ENCODE measurements at places on chromosomes 6 and 20.

DNA sequence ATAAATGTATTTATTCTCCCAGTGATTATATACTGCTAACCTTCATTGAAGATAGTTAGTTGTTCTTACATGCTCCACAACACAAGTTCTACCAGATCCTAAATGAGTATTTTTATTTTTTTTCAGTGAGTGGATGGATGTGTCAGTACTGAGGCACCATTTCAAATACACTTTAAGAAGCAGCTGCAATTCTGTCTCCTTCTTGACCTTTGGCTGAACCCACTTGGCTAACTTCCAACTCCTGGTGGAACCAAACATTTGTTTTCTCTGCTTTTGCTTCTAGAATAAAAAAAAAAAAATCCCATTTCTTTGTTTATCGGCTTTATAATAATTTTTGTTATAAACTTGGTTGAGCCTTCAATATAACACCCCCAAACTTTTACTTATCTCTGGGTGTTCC lies 458.3 kb upstream of the MAP3K7 start:
- no peak for DNase-seq

DNA sequence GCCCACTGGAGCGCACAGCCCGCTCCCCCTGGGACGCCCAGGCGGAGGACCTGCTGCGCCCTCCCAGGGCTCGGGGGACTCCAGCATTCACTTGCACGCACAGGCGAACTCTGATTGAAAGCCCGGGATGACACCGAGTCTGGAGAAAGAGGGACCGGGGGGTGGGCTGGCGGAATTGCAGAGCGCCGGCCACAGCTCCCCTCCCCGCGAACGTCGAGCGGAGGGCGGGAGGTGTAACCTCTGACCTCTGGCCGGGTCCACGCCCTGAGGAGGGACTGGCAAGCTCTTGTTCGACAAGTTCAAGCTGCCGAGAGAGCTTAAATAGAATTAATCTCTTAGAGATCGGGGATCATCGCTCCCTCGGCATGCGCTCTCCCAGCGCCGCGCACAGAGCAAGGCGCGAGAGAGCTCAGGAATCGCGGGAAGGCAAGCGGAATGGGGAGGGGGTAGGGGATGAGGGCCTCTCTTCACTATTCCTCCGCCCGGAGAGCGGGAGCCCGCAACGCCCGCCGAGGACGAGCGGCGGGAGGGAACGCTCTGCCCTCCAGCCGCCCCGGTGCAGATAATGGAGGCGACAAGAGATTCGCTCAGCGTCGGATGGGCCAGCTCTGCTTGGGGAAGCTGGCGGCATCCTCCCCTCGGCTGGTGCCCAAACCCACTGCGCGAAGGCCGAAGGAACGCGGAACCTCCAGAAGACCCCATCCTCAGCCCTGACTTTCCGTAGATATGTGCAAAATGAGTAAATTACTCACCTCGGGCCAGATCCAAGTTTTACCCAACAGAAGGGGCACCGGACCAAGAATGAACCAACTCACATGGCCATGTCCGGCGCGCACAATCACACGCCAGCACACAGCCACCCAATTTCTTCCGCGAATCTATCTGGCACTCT lies 761 bp upstream of the NR2E1 start:
- no peak for DNase-seq

- DNase-seq: no peak
These were observed 55.8 kb downstream of the CEP43 start for GRCh38 chr6:167054987-167055386.

GRCh38 chr20:47956268-47956995 lies 171.2 kb upstream of the SULF2 start:
- DNase-seq: no peak

DNA sequence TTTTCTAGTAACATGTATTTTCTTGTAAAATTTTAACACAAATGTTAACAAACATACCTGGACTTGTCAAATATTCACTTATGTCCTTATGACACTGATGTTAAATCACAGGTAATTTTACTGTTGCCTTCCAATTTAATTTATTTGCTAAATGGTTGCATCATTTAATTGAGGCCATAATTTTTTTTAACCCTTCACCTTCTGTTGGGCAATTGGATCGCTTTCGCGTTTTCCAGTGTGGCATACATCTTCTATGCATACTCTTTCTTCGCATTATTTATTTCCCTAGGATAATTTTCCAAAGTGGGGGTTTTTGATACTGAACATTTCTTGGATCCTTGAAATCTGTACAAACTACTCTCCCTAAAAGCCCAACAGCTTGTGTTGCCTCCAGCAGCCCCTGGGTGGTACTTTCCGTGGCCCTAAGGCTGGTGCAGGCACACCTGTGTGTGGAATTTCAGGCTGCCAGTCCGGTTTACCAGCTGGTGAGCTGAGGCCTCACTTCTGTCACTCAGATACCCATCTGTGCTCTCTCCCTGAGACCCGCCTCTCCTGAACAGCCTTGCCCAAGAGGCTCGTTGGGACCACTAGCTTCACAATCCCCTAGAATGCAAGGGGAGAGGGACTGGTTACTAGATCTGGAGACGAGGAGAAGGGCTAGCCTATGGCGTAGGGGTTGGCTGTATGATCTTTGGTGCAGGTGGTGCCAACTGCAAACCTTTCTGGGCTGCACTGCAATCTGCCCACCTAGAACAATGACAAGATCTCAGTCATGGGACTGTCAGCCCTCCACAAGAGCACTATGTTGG lies 11.2 kb upstream of the C20orf144 start:
- no peak for DNase-seq

GRCh38 chr6:163954088-163954775 lies 539.7 kb downstream of the QKI start:
- no peak for DNase-seq

DNA sequence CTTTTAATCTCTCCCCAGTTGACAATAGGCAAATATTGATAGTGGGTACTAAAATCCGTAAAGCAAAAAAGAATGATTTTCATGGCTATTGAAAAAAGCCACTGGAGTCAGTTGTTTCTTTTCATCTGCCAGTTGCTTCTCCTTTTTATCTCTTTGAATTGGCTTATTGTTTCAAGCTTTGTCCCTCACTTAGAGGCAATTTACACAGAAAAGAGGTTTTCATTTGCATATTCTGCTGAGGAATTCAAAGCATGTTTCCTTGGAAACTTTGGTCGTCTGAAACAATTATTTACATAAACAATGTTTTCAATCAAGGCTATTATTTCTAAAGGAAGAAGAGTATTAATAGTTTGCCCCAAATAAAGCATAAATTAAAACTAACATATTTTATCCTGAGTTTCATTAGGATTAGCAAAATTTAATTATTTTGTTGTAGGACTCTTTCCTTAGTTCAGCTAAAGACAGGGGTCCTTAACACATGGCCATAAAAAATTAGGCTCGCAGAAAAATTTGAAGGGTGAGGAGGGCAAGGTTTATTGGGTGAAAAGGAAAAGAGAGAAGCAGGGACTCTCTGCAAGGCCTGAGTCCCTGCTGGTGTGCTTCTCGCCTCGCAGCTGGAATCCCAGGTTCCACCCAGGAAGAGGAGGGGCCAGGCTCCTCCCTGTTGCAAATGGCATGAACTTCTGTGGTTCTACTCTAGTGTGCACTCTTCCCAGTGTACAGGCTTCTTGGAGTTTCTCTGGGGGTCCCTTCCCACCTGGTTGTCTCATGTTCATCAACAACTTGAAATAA lies 138.8 kb upstream of the LAMA2 start:
- no peak for DNase-seq

GRCh38 chr6:136501514-136501913 lies 48.7 kb downstream of the MAP7 start:
- DNase-seq: no peak

DNA sequence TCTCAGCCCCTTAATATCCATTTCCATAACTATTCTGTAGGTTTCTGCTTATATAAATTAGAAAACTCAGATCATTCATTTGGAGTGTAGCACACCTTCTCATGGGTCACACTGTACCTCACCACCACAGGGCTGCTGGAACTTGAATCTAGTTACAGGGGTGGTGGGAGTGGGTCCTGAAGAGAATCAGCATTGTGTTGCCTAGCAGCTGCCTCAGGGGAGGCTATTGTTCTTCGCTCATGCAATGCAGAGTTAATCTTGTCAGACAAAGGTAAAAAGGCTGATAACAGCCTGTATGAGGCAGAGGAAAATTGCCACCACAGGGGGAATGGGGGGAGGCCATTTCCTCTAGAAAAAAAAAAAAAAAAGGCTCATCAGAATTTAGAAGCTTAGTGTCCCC lies 496.0 kb upstream of the ADGRB3 start:
- DNase-seq: no peak

GRCh38 chr6:14068133-14068532 lies 49.4 kb upstream of the CD83 start:
- no peak for DNase-seq

GRCh38 chr20:13654463-13655023 lies 15.8 kb upstream of the TASP1 start:
- no peak for DNase-seq

DNA sequence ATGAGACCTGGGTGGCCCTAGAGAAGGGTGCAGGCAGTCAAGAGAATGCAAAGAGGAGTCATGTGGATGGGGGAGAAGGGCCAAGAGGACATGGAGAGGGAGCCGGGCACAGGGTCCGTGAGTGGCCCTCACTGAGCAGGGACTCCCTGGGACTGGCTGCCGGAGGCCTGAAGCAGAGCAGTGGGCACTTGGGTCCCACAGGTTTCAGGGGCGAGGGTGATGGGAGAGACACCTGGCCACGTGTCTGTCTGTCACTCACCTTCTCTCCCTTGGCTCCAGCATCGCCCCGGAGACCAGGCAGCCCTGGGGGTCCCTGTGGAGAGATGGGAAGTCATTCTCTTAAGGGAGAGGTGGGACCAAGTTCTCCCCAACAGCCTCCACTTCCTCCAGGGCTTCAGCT lies 25.5 kb downstream of the COL11A2 start:
- DNase-seq: no peak

DNA sequence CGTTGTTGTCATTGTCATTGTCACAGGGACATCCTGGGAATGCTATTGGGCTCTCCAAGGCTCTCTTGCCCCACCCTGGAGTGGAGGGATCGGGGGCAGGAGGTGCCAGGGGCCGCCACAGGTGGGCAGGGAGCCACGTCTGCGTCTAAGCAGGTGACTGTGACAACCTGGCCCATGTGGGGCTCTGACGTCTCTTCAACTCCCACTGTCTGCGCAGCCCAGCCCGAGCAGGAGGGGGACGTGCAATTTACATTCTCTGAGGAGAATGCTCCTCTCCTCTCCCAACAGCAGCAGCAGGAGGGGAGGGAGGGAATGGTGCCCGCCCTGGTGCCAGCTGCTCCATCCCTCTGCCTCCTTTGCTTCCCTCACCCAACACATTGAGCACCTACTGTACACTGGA lies 50.1 kb downstream of the GRM4 start:
- no peak for DNase-seq

GRCh38 chr20:43691928-43692524 lies 25.1 kb downstream of the MYBL2 start:
- DNase-seq: peak; percentile 23

- no peak for DNase-seq
These were observed 141.8 kb upstream of the TENT5A start for GRCh38 chr6:81894306-81894705.

DNA sequence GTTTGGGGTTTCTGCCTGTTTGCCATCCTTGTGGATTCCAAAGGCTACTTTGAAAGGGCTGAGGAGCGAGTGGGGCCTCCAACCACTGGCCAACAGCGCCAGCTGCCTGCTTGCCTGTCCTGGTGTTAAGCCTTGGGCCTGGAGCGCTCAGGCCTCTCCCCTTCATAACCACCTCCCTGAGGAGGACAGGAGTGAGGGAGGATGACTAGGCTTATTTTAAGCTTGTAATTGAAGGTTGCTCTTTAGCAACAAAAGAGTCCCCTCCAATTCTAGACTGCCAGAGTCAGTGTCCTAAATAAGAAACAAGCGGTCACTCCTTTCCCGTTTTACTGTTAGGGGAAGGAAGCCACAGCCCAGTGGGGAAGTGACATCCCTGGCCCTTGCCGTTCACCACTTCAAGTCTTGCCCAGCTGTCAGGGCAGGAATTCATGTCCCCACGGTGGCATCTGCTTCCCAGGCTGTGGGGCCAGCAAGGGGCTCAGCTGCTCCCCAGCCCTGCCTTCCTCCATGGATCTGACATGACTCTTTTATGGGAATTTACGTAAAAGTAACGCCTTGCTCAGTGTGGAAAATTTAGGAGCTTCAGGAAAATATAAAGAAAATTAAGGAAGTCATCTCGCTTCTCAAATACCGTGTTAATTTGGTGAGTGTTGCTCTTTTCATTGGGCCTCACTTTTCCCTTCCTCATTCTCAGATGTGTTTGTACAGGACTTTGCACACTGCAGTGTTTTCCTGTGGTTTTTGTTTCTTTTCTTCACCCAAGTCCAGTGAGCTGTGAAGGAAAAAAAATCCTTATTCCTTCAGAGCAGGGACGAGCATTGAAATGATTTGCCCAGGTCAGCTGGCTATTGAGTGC lies 57.8 kb downstream of the SSR1 start:
- no peak for DNase-seq

DNA sequence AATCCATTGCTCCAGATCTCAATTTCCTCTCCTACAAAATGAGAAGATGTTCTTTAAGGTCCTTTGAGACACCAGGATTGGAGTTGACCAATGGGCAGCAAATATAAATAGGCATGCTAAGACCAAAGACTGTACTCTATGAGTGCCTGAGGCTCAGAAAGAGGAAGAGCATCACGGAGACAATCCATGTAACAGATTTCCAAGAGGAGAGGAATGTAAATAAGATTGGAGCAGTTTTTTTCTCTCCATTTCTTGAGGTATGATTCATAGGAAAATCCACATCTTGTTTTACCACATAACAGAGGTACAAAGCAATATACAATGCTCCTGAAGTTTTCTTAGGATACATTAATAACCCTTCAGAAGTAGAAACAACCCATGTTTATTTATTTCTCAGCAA lies 109.8 kb downstream of the UBE3D start:
- DNase-seq: no peak

- DNase-seq: peak; percentile 79
These were observed 202.8 kb downstream of the DLL1 start for GRCh38 chr6:170087941-170088581.

GRCh38 chr6:142605922-142606485 lies 304.2 kb downstream of the ADGRG6 start:
- DNase-seq: no peak

GRCh38 chr20:62734326-62734725 lies 25.7 kb downstream of the NTSR1 start:
- DNase-seq: no peak

DNA sequence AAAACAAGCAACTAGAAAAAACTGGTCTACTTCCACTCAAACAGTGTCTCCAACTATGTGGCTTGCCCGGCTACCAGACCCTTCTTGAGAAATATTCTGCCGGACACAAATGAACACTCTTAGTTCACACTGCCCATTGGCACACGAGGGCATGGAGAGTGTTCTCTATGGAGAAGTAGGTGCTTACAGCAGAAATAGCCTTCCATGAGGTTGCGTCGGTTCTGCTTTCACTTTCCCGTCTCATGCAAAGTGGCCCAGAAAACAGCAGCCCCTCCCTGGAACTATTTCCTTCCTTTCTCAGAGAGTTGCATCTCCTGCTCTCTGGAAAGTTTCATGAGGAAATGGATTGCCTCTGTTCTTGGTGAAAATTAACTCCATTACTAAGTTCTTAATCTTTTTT lies 9.5 kb upstream of the HLA-DOA start:
- DNase-seq: no peak

Measured in NK-92 treated with Interleukin-12 subunit alpha and Interleukin-12 subunit beta, amount 100 ng/mL, for 24 hours (cell line).